ENCODE measurements at places on chromosomes 11 and 22. TPM values are rescaled to one million over a fixed set of nuclear protein-coding genes. Genes with fewer than 3 reads are reported as not detected.

The SAMM50 gene
- total RNA-seq: 48.7 TPM

The CENPM gene
- total RNA-seq: 40.3 TPM

The PVALB gene
- not detected for total RNA-seq

The SLC37A2 gene
- total RNA-seq: 0.15 TPM

The PRRG4 gene
- 0.58 TPM for total RNA-seq

The OR5B21 gene
- total RNA-seq: not detected

The TSGA10IP gene
- total RNA-seq: not detected

The TECTA gene
- total RNA-seq: 0.13 TPM

The INS gene
- total RNA-seq: not detected

The CRYBA4 gene
- total RNA-seq: not detected

The PRSS23 gene
- 517 TPM for total RNA-seq

The PRMT3 gene
- total RNA-seq: 30.9 TPM
